ENCODE measurements at places on chromosomes 5 and 9.

DNA sequence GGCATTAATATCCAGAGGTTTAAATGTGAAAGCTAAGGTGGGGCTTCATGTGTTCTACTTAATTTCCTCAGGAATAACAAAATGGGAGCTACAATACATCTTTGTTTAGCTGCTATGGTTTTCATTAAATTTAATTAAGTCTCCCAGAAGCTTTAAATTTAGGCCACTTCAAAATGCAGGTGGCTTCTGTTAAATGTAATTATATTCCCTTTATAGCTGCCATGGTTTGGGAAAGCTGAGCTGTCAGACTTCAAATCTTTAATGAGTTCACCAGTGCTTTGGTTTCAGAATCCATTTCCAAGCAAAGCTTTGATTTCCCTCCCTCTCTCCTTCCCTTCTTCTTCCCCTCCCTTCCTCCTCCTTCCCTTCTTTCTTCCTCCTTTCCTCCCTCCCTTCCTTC is 58.4 kb upstream of the FAM170A start:
- DNase-seq = no peak

DNA sequence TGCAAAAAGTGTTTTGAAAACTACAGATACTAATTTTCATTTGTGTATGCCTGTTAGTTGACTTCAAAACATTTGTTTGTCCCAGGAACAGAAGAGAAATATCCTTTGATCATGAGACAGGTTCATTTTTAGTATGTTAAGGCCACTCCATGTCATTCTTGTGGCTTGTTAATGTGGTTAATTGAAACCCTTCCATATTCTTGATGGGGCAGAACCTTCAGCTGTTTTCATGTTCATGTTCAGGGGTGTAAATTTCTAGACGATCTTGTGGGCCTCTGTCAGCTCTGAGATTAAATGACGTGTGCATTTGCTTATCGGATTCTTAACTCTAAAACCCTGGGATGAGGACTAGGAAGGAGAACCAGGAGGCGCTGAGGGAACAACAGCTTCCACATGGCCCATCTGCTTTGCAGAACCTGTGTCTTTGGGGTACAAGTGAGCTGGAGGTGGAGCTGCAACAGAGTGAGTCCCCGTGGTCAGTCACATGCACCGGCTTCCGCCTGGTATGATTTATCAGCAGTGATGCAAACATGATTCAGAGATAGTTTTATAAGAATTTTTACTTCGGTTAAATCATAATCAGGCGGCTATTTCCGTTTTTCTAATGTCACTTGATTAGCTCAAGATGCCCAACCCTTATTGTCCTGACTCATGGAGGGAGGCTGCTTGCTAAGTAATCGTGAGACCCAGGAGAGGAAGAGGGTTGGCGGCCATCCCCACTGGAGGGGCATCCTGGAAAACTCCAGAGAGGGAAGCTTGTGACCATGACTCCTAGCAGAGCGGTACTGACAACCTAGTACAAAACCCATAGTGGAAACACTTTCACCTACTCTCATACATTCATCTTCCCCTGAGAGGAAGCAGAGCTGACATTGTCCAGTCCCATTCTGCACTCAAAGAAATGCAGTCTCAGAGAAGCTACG is 138.4 kb downstream of the C9orf152 start:
- no peak for DNase-seq

DNA sequence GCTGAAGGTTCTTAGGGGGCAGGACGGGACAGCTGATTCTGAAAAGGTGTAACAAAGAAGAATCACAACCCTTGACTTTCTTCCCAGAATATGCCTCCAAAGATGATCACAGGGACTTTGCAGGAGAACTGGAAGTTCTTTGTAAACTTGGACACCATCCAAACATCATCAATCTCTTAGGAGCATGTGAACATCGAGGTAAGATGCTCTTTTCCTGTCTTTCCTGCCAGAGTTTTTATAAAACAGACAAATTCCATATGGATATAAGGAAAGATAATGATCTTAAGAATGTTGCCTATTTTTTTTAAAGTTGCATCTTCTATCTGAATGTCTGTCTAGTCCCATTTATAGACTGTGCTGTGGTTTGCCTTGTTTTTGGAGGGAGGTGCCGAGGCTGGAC is 87.9 kb downstream of the EQTN start:
- DNase-seq = no peak

- no peak for DNase-seq
Observed at GRCh38 chr9:134177624-134178393, 13.4 kb upstream of the RNU6ATAC start.

GRCh38 chr5:39523821-39524220 is 99.0 kb upstream of the DAB2 start:
- DNase-seq = no peak

DNA sequence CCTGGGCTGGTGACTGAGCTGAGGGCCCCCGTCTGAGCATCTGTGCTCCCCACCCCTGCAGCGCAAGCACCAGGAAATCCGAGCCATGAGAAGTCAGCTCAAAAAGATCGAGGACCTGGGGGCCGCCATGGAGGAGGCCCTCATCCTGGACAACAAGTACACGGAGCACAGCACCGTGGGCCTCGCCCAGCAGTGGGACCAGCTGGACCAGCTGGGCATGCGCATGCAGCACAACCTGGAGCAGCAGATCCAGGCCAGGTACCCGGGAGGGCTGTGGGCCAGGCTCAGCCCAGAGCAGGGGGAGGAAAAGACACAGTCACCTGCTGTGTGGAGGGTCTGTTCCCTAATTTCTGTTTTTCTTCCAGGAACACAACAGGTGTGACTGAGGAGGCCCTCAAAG is 24.6 kb downstream of the DYNC2I2 start:
- DNase-seq = no peak

DNA sequence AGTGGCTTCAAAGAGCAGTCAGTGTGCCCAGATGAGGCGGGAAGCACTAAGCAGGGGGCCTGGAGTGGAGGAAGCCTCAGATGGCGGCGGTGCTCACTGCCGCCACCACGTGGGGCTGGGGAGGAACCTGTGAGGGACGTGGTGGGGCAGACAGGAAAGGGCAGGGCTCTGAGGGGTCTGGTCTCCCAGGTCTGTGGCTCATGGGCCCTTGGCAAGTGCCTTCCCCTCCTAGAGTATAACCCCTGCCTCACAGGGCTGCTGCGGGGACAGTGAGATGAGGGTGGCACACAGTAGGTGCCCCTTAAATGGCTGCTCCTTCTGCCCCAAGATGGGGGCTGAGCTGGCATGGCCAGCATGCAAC is 26.6 kb downstream of the NR5A1 start:
- no peak for DNase-seq

DNA sequence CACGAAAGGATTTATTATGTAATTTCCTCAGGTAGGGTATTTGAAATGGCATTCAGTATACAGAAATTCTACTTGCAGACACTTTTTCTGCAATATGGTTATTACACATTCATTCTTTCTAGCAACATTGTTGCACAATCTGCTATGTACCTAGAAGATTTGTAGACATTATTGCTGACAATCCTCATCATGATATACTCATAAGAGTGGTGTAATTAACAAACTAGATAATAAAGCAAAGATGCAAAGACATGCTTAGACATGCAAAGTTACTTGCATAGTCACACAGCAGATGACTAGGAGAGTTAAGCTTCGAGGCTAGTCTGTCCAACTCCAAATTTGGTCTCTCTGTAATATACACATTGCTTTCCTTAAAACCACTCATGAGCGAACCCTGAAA is 317.1 kb downstream of the ASTN2 start:
- DNase-seq = no peak

GRCh38 chr9:90815183-90815943 is 13.7 kb downstream of the SYK start:
- DNase-seq = no peak
